ENCODE measurements at places on chromosomes 2 and 18.

DNA sequence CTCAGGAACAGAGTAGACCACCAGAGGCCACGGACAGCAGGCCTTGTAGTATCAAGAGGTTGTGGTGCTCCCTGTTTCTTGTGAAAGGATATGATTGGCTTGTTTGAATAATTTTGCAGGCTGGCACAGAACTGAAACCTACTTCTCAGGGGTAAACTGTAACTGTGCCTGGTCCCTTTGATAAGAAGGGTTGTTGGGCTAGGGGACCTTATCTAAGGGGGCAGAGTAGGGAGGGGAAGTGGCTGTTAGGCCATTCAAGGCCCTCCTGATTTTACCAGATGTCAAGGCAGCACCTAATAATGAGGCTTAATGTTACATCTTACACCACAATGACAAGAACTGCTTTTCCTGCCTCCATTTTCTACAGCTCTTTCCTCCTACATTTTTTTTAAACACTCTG lies 45.6 kb downstream of the GPR39 start:
- no peak for DNase-seq

DNA sequence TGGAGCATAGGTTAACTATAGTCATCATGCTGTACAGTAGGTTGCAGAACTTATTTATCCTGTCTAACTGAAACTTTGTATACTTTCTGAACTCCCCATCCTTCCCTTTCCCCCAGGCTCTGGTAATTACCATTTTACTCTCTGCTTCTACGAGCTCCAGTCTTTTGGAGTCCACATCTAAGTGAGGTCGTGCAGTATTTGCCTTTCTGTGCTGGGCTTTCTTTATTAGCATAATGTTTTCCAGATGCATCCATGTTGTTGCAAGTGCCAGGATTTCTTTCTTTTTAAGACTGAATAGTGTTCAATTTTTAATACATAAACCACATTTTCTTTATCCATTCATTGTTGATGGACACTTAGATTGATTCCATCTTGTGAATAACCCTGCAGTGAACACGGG lies 464.1 kb downstream of the TGIF1 start:
- DNase-seq, result no peak

- DNase-seq, result no peak
Measured at GRCh38 chr2:218043100-218043499, 26.0 kb upstream of the RUFY4 start.

GRCh38 chr2:219116776-219117646 lies 43.6 kb downstream of the NHEJ1 start:
- no peak for DNase-seq

- no peak for DNase-seq
Measured at GRCh38 chr2:105400138-105400540, 1.3 kb upstream of the FHL2 start.

GRCh38 chr18:47296462-47296861 lies 45.0 kb upstream of the SKOR2 start:
- DNase-seq, result no peak

GRCh38 chr2:226077841-226078240 lies 678.3 kb downstream of the NYAP2 start:
- no peak for DNase-seq

DNA sequence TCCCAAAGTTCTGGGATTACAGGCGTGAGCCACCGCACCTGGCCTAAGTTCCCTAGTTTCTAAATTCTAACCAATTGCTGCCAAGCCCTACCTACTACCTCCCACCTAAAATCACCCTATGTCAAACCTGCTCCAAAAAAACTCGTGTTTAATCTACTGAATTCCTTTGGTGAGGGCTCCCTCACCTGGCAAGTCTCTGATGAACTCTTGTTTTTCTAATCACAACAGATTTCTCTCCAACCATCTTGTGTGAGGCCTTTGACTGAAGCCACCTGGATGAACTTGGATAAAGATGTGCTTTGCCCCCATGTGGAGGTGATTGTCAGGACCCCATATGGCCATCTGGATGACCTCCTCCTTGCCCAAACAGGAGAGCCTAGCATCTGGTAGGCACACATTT lies 17.4 kb upstream of the SLC35G4 start:
- DNase-seq, result no peak

DNA sequence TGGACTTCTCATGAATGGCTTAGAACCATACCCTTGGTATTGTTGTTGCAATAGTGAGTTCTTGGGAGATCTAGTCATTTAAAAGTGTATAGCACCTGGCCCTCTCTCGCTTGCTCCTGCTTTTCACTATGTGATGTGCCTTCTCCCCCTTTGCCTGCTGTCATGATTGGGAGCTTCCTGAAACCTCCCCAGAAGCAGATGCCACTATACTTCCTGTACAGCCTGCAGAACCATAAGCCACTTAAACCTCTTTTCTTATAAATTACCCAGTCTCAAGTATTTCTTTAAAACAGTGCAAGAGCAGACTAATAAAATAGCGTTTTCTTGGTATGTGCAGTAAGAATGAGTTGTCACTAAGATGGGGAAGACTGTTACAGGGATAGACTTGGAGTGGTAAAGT lies 31.6 kb downstream of the BAZ2B start:
- no peak for DNase-seq

DNA sequence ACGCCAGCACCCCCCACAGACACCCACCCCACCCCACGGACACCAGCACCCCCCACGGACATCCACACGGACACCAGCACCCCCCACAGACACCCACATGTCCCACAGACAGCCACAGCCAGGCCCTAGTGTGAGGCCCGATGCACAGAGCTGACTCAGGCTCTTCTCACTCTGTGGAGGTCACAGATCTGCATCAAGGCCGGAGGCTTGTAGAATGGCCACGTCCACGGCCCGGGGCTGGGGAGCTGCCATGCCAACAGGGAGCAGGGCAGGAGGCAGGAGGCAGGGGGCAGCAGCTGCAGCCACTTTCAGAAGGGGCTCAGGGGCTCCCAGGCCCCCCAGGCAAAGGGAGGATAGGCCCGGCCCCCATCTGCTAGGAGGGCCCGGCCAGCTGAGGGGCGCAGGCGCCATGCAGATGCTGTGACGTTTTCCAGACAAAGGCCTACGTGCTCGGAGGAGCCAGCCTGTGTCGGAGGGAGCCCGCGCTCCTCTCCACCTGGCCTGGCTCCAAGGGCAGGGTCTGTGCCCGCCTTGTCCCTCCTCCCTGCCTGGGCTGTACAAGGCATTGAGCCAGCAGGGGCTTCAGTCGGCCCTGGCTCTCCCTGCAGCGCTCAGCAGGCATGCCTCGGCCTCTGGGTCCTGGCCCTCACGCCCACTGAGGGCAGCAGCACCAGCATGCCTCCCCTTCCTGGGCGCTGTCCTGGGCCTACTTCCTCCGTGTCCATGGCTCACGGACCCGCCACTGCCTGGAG lies 249.0 kb downstream of the TWIST2 start:
- DNase-seq, result no peak

GRCh38 chr2:145114726-145115125 lies 594.8 kb upstream of the ZEB2 start:
- DNase-seq, result no peak

DNA sequence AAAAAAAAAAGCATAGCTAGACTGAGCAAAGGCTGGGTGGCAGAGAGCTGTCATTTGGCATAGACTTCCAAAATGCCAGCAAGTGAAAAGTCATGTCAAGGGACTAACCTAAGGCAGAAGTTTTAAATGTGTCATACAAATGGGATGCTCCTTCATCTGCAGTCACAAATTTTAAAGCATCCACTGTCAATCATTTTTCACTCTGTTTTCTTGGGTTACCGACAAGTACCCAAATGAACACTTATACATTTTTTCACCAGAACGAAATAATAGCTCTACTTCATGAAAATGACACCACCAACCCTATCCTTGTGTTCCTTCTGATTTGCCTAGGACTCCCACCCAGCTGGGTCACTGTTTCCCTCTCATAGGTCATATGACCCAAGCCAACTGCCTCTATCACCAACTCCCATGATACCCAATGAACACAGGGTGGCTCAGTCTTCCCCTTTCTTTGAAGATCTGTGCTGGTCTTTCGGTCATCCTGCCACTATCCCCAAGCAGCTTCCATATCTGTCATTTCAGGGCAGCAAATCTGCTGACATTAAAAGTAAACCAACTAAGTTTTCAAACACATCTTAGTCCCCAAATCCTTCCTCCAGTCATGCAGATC lies 21.5 kb downstream of the KLF7 start:
- DNase-seq, result no peak

DNA sequence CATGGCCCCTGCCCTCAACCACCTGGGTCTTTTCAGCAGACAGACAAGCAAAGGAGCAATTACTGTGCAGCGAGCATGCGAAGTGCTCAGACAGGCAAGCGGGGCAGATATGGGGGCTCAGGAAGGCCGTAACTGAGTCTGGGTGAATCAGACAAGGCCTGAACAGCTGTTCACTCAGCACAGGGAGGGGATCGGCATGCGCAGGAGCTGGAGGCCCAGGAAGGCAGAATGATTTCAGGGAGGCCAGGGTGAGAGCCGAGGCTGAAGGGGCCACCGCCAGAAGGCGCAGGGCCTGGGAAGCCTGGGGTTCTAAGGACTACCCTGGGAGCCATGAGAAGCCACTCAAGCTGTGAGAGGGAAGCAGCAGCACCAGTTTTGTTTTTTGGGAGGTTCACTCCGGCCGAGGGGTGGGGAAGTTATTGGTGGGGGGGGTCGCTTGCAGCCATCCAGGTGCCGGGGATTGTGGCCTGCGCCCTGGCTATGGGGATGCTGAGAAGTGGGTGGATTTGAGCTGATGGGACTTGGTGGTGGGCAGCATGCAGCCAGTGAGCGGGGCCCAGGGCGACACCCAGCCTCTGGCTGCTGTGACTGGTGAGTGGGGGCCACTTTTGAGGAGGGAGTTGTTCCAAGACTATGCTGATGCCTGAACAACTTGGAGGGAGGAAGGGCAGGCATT lies 132.2 kb downstream of the TSN start:
- DNase-seq, result no peak

- no peak for DNase-seq
Measured at GRCh38 chr2:151729837-151730236, 4.4 kb downstream of the NEB start.

DNA sequence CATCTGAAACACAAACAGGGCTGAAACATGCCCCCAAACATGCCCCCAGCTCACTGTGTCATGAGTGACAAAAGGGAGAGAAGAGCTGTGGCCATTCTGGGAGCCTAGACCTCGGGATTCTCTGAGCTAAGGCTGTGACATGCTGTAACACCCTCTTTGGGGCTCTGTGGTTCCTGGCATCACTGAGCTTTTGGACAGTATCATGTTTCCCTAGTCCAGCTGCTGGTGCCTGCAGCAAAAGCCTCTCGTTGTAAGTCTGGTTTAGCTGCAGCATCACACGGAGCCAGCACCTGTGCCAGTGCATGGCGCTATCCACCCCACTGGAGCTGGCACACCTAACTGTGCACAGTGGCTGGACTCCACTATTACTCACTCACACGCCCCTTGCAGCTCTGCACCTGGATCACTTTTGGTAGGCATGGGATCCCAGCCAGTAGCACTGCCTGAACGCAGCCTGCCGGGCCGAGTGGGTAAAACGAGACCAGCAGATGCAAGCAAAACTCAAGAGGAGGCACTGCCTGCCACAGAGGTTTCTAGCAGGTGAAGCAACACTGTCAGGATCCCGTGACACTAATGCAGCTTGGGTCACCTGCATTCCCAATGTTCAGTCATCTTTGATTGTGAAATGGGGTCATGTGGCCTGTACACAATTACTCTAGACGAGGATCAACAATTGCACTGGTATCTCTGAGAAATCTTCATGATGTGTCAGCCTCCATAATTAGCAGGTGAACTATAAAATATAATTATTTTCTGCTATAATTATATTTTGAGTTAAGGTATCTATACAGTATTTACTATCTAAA lies 547.2 kb downstream of the ZNF804A start:
- DNase-seq, result no peak

GRCh38 chr2:179412112-179412511 lies 147.5 kb upstream of the SESTD1 start:
- no peak for DNase-seq

- DNase-seq, result no peak
Measured at GRCh38 chr2:63050334-63051041, at the start of gene OTX1. Gene OTX1, plus strand, starts transcription at chr2:63050830. Its CDS starts 2,161 bp downstream, at chr2:63052991.

- no peak for DNase-seq
Measured at GRCh38 chr18:35283923-35284794, 5.9 kb downstream of the ZSCAN30 start.

DNA sequence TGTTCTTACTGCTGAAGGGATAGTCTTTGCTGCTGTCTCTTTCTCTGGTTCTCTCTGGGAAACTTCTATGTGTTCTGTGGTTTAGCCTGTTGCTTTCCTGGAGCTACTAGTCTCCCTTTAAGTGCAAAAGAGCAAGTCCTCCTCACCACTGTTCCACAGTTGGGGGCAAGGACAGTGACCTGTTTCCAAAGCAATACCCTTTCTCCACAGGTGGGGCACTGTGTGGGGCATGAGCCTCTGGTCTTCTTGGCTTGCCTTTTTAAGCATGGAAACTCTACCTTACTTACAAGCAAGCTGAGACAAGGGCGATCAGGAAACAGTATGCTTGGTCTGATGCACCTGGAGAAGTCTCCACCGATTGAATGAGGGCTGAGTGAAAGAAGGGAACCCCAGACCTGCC lies 156.7 kb downstream of the CPS1 start:
- DNase-seq, result no peak

DNA sequence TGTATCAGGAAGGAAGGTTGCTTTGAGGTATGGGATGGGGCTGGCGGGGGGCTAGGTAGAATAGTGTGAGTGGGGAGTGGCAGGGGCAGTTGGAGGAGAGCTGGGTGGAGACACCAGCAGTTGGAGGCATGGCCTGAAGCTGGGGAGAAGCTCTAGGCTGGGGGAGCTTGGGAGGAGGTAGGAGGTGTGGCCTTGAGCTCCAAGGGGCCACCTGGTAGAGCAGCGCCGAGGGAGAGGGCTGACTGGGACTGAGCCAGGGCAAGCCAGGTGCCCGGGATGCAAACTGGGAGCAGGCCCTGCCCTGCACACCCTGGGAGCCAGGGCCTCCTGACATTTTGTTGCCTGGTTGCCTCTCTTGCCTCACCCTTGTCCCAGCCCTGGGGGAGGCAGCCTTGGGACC lies 33.1 kb upstream of the PDIA6 start:
- no peak for DNase-seq

GRCh38 chr18:48022021-48022420 lies 91.6 kb upstream of the SMAD2 start:
- no peak for DNase-seq

- no peak for DNase-seq
Measured at GRCh38 chr18:36655074-36655473, 173.7 kb downstream of the TPGS2 start.

- no peak for DNase-seq
Measured at GRCh38 chr2:148534416-148535204, 109.9 kb upstream of the EPC2 start.

DNA sequence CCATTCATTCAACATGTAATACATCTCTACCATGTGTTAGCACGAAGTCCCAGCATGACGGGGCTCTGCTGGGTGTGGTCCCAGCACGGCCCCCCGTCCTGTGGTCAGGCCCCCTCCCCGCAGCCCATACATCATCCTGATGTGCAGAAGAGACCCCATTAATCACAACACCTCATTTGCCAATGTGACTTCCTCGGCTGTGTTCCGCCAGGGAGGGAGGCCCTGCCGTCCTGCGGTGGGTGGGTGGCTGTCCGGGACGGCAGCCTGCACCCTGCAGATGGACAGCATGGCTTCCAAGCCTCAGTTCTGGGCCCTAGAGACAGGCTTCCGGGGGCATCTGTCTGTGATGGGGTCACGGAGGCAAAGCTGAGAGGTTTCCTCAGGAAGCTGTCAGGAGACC lies 254.0 kb downstream of the CYP26B1 start:
- no peak for DNase-seq

- no peak for DNase-seq
Measured at GRCh38 chr2:160583146-160583535, 89.5 kb upstream of the RBMS1 start.

- no peak for DNase-seq
Measured at GRCh38 chr2:105812180-105813044, 67.7 kb downstream of the NCK2 start.

GRCh38 chr2:221304916-221305315 lies 267.2 kb downstream of the EPHA4 start:
- no peak for DNase-seq

- no peak for DNase-seq
Measured at GRCh38 chr2:101881131-101881530, 110.6 kb upstream of the IL1R2 start.
